Adrenal gland (tissue), 19 donors: ENCODE measurements at places on chromosomes 5 and 9.

GRCh38 chr9:25678147-25678666, at the start of gene TUSC1:
TSS of gene TUSC1 (minus strand) at chr9:25678444. CDS start at chr9:25678312, 132 bp downstream.
- DNase-seq, result peak; percentile 92

DNA sequence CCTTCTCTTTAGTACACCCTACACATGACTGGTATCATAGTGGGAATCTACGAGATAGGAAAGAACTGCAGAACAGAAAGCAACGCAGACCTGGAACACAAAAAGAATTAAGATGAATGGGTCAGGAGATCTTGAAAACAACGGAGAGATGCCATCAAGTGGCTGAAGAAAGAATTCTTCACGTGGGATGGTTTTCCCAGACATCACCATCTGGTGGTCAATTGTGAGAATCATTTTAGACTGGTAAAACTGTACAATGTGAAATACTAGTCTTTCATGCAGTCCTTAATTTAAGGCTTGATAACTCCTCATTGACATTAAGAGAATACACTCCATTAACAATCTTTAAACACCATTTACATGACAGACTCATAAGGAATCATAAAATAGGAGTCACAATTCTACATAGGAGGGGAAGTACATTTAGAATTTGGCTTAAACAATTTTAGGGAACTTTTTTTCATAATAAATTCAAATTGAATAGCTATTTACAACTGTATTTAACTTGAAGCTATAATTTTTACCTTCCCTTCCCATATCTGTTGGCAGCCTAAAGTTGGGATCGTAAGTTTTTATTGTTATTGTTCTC, 128.4 kb upstream of the TRPM3 start:
- DNase-seq, result peak; percentile 25

DNA sequence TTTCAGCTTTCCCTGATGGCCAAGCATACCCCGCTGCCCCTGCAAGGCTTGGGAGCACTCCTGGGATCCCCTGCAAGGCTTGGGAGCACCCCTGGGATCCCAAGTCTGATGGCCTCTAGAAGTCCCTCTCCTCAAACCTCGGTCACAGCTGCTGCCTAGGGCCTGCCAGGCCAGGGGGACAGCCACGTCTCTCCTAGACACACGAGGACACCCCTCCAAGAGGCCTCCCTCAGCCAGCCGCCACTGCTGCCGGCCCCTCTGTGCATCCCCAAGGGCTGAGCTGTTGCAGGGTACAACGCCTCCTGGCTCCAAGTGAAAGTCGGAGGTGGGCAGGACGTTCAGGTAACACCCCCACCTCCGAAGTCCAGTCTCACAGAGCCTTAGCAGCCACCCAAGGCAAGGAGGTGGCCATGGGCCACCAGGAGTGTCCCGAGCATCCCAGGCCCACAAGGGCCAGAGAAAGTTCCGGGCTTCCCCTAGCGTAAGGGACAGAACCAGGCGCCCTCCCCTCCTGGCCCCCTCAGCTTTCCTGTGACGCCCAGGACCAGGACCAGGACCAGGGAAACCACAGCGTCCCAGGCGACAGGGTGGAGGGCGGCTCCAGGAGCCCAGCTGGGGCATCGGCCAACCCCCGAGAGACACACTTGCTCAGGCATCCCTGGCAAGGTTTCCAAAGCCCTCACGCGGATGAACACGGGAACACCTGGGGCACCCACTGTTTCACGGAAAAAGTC, 17.3 kb upstream of the SLC12A7 start:
- no peak for DNase-seq

DNA sequence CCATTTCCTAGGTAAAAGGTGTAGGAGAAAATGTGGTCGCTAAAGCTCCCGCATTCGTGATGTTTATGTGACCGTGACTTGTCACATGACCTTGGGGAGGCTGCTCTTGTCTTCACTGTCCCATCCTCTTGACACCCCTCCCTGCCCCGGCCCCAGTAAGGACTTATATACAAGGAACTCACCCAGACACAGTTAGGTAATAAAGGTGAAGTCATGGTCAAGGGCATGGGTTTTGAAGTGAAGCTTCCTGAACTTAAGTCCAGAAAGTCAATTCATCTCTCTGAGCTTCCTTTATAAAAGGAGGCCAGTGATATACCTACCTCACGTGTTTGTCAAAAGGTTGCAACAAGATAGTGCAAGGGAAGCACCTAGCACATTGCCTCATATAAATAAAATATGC, 17.6 kb downstream of the FGF1 start:
- DNase-seq, result no peak

DNA sequence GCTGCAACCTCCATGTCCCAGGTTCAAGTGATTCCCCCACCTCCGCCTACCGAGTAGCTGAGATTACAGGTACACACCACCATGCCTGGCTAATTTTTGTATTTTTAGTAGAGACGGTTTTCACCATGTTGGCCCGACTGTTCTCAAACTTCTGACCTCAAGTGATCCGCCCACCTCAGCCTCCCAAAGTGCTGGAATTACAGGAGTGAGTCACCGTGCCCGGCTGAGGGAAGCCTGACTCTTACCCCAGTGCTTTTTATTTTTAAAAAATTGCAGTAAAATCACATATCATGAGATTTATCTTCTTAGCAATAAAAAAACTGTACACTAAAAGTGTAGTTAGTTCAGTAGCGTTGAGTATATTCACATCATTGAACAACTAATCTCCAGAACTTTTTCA, 105.3 kb downstream of the SLIT3 start:
- DNase-seq, result no peak

GRCh38 chr9:2276296-2276695, 261.1 kb downstream of the SMARCA2 start:
- DNase-seq, result no peak

GRCh38 chr5:99061711-99062110, 132.9 kb upstream of the CHD1 start:
- DNase-seq, result no peak

GRCh38 chr9:133823189-133824105, 85.3 kb upstream of the SARDH start:
- no peak for DNase-seq

DNA sequence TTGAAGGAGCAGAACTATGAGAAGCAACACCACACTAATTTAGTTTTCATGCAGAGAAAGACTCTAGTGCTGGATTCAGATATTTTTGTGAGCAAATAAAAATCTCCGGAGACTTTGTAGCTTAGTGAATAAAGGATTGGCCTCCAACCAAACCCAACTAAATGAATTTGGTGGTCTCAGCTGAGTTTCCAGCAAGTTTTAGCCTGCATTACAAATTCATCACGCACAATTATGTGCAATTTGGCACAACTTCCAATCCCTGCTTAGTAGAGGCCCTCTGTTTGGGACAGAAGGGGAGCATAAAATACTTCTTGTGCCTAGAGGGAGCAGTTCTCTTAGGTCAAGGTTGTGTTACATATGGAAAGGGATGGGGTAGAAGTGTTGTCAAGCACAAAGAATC, 112.3 kb upstream of the ADAMTSL1 start:
- no peak for DNase-seq

- DNase-seq, result no peak
Observed at GRCh38 chr9:121735065-121735792, 83.8 kb downstream of the DAB2IP start.

- DNase-seq, result no peak
Observed at GRCh38 chr5:84202136-84202535, 182.5 kb downstream of the EDIL3 start.

GRCh38 chr5:64165500-64166200, at the start of gene RNF180:
TSS of gene RNF180 (plus strand) at chr5:64165843. CDS start at chr5:64200808, 34,965 bp downstream.
- peak; percentile 64 for DNase-seq

DNA sequence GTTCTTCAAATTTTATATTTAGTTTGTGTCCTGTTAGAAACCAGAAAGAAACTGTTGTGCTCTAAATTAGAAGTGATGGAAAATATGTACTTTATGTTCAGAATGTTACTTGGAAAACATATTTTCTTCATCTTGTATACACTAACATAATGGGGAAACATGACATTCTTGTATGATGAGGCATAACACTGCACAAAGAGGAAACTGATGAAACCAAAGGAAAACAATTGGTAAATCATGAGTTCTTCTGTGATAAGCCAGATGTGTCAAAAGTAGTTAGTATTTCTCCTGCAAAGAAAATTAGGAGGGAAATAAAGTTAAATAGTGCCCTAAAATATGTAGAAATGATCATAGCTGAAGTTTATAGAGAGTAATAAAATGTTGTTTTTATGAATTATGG, 111.1 kb upstream of the FBN2 start:
- no peak for DNase-seq

DNA sequence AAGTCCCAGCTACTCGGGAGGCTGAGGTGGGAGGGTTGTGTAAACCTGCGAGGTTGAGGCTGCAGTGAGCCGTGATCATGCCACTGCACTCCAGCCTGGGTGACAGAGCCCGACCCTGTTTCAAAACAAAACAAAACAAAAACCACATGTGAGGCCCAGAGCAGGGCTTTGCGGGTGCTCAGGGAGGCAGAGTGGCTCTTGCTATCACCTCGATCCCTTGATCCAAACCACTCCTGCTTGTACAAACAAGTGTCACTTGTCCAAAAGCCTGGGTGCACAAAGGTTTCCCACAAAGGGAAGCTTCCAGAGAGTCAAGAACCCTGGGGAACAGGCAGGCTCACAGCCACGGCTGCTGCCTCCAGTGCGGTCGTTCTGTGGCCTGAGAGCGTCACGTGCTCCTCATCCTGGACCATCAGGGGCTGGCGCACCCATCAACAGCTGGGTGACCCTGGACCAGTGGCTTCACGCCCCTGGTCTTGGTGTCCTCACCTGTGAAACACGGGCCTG, 162.7 kb downstream of the C9orf50 start:
- no peak for DNase-seq

DNA sequence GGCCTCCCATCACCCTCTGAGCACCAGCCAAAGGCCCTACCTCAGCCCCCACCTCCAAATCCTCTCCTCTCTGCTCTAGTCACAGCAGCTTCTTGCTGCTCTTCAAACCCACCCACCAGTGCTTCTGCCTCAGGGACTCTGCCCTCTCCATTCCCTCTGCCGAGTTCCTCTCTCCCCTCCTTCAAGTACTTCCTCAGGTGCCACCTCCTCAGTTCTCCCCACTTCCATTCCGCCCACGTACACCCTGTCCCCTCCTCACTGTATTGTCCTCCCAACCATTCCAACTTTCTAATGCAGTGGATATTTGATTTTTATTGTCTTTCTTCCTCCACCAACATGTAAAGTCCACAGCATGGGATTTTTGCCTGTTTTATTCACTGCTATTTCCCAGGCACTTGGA, 43.2 kb downstream of the C5orf15 start:
- DNase-seq, result no peak

- peak; percentile 89 for DNase-seq
Observed at GRCh38 chr5:159773062-159773924, 143.0 kb upstream of the ADRA1B start.

DNA sequence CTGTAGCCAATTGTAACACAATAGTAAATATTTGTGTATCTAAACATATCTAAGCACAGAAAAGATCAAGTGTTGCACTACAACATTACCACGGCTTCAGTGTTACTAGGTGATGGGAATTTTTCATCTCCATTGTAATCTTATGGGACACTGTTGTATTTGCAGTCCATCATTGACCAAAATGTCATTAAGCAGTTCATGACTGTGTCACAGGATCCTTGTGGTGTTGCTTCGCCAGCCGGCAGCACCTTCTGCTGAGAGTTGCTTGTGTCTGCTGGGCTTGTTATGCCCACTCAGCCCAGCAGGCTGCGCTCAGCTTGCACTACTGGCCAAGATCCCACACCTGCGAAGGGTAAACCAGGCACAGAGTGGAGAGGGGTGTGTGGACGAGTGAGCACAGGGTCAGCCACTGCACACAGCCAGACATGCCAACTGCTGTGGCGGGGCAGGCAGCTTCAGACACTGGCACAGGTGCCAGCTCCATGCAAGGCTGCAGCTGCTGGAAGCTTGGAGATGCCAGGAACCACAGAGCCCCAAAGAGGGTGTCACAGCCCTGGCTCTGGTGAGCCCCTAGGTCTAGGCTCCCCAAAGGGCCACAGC, 273.7 kb downstream of the CETN3 start:
- no peak for DNase-seq

GRCh38 chr5:23820765-23821471, 313.5 kb downstream of the PRDM9 start:
- DNase-seq, result peak; percentile 8
